ENCODE measurements at places on chromosomes 1 and 21. TPM values are rescaled to one million over a fixed set of nuclear protein-coding genes. Genes with fewer than 3 reads are reported as not detected.

MLLT11 gene
- polyA plus RNA-seq: 25.1 TPM

BRWD1 gene
- 46.4 TPM for polyA plus RNA-seq

FOXD2 gene
- polyA plus RNA-seq: 6.1 TPM

S100A7A gene
- not detected for polyA plus RNA-seq

DNALI1 gene
- polyA plus RNA-seq: 71.2 TPM

FNDC5 gene
- polyA plus RNA-seq: 45.6 TPM

LHX8 gene
- not detected for polyA plus RNA-seq

IGSF9 gene
- polyA plus RNA-seq: 10.7 TPM

HES3 gene
- polyA plus RNA-seq: not detected

ZNF326 gene
- polyA plus RNA-seq: 63.5 TPM

FALEC gene
- polyA plus RNA-seq: not detected

AIRE gene
- 0.37 TPM for polyA plus RNA-seq

KIF2C gene
- 25.8 TPM for polyA plus RNA-seq

POLR3C gene
- polyA plus RNA-seq: 39.1 TPM

Data from right renal cortex interstitium (tissue), 3 donors.